ENCODE measurements at places on chromosomes 5 and 9.

GRCh38 chr5:89729623-89730301 lies 679.8 kb downstream of the CETN3 start:
- DNase-seq: no peak

- DNase-seq: no peak
Observed at GRCh38 chr9:137787381-137787780, 90.2 kb upstream of the CACNA1B start.

DNA sequence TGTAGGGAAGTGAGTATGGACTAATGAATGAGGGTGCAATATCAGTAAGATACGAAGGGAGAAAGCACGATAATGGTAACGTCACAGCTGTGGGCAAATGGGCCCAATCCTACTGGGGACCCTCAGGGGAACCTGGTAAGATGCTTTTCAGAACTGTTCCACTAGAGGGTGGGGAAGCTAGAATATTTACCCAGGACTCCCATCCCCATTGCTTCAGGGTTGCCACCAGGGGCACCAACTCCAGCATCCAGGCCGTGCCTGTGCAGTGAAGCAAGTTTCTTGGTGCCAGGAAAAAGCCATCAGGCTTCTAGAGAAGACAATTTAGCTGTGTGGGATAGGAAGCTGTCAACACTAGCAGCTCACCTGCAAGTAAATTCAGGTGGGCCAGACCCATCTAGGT lies 409.3 kb downstream of the AGTPBP1 start:
- no peak for DNase-seq

GRCh38 chr9:129237164-129237611 lies 59.1 kb upstream of the IER5L start:
- no peak for DNase-seq
